ENCODE measurements at places on chromosomes 3 and 15.

GRCh38 chr3:157920822-157921700 is 185.2 kb downstream of the SHOX2 start:
- no peak for DNase-seq

- no peak for DNase-seq
These were observed 22.9 kb downstream of the ANP32A start for GRCh38 chr15:68797599-68798345.

DNA sequence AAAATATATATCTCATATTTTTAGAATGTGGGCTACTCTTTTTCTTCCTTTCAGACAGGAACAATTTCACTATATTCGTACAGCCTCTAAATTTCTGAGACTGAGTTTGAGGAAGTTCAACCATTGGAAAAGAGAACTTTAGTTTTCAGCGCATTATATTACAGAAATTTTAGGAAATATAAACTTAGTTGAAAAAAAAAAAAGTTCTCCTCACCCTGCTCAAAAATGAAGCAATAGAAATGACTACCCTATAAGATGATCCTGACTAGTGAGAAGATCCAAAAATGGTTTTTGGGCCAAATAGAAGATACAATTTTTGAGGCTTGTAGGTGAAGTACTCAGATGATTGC is 139.6 kb downstream of the MCTP2 start:
- no peak for DNase-seq

DNA sequence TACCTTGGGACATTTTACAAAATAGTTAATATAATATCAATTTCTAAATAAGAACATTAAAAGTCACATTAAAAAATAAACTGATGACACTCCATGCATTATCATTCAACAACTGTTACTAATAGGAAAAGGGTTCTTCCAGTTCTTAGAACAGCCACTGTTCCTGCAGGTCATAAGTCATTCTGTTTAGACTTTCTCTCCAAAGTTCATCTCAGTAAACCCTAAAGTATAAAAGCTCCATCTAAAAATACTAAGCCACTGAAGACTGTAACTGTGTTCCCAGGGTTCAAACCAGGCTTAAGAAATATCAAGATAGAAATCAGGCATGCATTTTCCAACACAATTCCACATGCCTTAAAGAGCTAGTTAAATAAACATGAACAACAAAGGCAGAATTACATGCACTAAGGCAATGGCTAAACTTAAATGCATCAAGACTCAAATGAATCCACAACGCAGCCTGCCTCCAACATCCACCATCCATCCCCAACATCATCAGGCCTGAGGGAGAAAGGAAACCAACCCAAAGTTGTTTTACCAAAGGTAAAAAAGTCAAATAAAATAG is 46.2 kb downstream of the DMXL2 start:
- no peak for DNase-seq

DNA sequence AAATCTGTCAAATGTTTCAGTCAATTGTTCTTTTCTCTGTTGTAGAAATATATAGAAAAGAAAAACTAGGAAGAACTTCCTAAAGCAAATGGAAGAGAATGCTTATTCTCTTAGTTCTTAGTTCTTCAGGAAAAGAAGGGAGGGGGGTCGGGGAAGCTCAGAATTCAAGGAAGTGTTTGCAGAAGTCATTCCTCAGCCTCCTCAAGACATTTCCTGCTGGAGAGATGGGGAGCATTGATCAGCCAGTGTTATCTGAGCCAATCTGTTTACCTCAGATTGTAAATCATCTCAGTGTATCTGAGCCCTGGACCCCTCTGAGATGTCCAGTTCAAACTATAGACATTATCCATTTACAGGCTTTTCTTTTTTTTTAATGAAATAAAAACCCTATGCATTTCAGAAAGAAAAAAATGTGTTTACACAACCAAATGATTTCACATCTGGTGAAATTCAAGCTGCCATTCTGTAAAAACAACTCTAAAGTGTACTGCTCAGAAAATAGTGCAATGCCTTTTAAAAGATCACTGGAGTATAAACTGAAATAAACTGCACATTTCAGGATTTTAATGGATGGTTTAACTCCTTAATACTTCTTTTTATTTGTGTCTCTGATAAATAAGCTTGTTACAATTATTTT is 460.7 kb downstream of the ROBO1 start:
- no peak for DNase-seq

- DNase-seq: no peak
These were observed 75.6 kb upstream of the CACNA2D3 start for GRCh38 chr3:54046641-54047214.

GRCh38 chr3:111932946-111933345 is 45.9 kb upstream of the ABHD10 start:
- no peak for DNase-seq

DNA sequence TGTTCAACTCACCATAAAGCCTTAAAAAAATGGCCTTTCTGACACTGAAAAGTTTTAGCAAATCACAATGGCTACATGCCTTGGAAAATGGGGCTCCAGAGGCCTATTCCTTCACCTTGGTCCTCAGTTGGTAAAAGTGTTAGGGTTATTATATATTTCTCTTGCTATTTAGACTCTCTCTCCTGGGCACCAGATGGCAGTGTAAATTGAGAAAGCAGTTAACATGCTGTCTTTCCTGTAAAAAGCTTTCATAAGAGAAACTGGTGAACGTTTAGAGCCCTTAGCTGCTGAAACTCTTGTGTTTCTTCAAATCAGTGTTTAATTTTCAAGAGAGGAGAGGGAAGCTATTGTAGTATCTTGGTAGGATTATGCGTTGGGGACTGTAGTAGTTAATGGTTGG is 89.9 kb downstream of the LRTM1 start:
- DNase-seq: no peak

- no peak for DNase-seq
These were observed 67.4 kb downstream of the ATP13A5 start for GRCh38 chr3:193310914-193311723.

DNA sequence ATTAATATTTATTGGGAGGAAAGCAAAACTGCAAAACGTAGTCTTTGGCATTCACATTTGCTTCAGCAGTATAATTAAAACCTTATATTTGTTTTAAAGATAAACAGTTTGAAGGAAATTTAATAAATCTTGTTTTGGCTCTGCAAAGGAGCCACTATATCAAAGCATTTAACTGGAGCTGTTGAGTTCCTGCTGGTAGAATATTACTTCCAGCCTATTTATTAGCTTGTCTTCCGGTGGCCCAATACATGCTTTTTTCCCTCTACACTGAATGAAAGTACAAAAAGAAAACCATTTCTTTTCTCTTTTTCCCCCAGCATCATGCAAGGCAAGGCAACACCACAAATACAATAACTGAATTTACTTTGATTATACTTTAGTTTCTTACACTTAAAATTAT is 26.3 kb downstream of the SPTSSB start:
- DNase-seq: no peak

GRCh38 chr3:53255423-53255774 is 423 bp downstream of the TKT start:
- DNase-seq: no peak

- no peak for DNase-seq
These were observed 4.8 kb upstream of the FBXW12 start for GRCh38 chr3:48367201-48367600.

DNA sequence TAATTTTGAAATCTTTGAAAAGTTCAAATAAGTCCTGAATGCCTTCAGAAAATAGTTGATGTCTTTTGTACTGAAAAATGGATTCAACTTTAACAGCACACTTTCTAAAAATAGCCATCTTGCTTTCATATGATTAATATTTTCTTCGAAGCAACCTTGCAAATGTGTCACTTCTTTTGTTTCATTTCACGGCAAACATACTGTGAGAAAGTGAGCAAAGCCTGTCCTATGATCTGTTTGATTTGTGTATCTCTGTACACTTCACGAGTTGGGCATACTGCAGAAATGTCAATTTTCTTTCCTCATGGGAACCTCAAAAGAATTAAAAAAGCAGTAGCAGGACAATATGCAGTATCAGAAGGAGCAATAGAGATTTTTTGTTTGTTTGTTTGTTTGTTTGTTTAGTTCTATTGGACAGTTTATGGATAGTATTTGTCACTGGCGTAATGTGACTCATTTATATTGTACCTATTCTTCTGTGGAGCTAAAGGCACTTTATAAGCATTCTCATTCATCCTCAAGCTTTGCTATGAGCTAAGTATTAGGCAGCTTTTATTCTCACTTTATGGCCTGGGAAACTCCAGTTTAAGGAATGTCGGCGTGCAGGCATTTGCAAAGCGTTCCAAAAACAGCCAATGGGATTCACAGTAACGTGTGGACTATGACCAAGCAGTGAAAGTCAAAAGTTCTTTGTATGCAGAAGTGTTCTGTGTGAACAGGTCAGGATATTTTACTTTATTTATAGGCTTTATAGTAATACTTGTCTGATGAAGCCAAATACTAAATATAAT is 572.0 kb downstream of the NAALADL2 start:
- no peak for DNase-seq
